ENCODE measurements at places on chromosomes 5 and 9.

DNA sequence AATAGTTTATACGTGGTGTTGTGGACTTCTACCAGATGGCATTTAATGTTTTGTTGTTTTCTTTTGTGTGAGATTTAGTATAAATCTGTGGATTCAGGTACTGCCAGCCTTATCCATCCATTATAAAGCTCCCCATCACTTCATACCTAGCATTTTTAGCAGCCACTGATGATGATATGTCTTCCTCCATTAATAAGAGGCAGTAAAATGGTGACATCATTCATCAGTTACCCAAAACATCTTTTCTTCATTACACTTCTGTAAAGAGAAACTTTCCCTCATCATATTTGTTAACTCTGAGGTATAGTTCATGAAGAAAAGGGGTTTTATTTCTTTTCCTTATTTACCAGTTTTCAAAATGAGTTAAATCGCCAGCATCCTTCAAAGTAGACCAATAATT is 19.4 kb downstream of the CHD1 start:
- DNase-seq: no peak

GRCh38 chr5:114957384-114957783 is 212.3 kb downstream of the TRIM36 start:
- DNase-seq: no peak

DNA sequence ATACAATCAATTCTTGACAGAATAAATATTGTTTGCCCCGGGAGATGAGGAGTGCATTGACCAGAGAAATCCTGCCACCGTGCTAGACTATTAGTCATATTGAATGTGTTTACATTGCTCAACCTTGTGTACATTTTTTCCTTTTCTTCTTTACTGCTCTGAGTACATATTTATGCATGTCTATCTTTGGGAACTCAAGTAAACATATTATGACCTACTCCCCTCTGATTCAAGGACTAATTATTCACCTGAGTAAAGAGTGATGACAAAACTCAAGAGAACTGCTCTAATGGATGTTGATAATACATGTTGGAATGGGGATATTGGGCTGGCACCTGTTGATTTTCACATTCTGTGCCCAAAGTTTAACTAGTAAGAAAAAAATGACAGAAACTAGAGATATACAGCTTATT is 3.9 kb upstream of the SPINK1 start:
- DNase-seq: peak; percentile 34

GRCh38 chr5:77129391-77129990 is 42.4 kb upstream of the ZBED3 start:
- DNase-seq: no peak

DNA sequence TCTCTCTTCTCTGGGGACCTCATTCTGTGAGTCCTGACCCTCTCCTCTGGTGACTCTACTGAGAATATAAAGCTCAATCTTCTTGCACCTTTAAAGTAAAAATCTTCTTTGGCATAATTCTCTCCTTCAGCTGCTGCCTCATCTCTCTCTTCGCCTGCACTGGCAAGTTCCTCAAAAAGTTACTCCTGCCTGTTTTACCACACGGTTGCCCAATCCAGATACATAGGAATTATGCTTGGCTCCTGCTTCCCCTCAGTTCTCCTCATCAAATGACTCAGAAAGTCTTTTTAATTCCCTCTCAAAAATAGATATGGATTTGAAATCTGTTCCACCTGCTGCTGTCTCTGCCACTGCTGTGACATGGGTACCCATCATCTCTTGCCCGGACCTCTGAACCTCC is 14.4 kb upstream of the HRCT1 start:
- no peak for DNase-seq

GRCh38 chr9:125730168-125730567 is 17.0 kb upstream of the PBX3 start:
- DNase-seq: no peak

GRCh38 chr5:131575660-131576227 is 59.3 kb downstream of the RAPGEF6 start:
- no peak for DNase-seq

DNA sequence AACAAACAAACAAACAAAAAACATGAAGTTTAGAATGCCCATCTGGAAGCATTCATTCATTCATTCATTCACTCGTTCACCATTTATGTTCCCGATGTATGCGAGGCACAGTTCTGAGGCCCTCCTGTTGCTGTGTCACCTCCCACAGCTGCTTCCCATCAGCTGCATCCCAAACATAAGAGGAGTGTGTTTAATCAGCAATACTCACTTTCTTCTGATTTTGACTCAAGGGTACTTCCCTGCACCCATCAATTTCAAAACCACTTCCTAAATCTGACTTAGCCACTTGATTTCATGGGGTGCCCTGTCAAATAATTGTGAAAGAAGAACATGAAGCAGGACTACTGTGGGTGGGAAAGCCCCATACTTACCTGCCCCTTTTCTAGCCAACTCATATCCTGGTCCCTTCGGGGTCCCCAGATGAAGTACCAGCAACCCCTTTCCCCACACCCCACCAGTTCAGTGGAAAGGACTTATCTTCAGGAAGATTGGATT is 128.0 kb upstream of the IL12B start:
- DNase-seq: no peak

GRCh38 chr9:30015073-30015472 is 2369.4 kb upstream of the ACO1 start:
- DNase-seq: no peak

GRCh38 chr5:1090538-1090937 is 21.3 kb downstream of the SLC12A7 start:
- no peak for DNase-seq

DNA sequence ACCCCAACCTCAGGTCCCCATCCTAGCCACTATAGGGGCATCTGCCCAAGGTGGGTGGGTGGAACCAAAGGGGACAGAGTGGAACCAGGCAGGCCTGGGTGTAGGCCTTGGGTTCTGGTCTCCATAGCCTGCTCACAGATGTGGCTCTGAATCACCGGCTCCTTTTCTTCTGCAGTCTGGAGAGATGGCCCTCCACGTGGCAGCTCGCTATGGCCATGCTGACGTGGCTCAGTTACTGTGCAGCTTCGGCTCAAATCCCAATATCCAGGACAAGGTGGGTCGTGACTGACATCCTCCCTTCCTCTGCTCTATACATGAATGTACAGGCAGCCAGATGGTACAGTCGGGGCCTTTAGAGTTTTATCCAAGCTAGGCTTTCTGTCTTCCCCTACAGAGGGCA is 77.3 kb upstream of the CTSL start:
- no peak for DNase-seq

GRCh38 chr9:17757816-17758215 is 178.9 kb downstream of the SH3GL2 start:
- no peak for DNase-seq
